A172 (cell line): ENCODE measurements at places on chromosomes 12 and 14.

DNA sequence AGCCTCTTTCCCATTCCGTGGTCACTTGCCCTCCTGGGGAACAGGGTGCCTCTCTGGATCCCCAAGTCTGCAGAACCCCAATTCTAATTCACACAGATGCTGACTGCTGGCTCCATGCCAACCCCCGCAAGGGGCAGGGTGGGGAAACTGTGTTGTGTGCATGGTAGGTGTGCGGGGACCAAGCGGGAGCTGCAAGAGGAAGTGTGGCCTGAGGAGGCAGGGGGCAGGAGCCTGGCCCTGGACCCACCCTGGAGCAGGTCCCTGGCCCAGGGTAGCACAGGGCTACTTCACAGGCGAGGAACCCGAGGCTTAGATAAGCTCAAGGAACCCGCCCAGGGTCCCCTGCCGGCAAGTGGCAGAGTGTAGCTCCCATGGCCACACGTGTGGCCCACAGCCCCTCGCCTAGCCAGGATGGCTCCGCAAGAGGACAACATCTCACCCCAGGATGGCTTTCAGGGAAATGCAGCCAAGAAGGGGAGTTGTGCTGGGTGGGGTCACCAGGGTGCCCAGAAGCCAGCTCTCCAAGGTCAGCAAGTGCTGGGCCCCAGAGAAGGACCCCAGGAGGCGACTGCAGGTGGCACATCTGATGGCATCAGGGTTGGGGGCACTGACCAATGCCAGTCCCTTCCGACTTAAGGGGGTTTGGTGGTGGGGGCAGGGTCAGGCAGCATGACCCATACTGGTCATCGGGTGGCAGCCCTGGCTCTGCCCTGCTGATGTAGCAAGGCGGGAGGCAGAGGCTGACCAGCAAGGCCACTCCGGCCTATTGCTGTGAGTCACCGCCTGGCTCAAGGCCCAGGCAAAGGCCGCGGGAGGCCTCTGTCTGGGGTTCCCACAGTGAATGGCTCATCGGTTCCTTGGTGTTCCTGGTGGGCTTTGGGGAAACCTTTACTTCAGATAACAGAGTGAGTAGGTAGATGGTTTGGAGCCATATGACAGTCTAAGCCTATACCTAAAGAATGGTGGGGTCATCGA is 37.3 kb upstream of the EML1 start:
- DNase-seq: peak; percentile 86

DNA sequence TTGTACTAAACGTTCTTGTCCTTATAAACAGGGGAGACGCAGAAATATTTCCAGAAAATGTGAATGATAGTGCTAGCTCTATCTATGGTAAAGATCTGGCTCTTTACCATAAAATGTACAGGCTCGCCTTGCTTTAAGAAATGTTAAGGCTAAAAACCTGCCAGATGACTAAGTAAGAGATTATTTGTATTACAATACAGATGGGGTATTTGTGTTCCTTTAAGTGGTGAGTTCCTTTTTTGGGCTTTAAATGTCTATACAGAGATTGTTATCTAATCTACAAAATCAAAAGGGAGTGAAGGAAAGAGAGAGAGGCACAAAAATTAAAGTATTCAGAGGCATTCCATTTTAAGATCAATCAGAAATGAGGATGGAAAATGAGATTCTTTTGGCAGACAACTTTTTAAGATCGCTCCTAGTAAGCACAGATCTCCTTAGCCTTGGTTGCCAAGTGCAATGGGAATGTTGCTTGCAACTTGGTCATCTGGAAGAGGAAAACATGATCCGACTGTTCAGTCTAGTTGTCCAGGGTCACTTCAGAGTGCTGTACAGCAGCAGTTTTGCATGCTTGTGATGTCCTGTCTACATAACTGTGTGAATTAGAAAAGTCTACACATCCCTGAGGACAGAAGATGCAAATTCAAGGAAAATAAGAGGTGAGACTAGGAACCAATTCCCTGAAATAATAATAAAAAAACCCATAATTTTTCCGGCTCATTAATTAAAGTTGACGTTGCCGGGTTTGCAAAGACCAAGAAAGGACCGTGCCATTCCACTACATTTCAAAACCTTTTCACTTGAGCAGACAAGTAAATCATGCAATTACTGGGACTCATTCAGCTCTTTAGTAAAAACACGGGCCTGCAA is 380.8 kb downstream of the EGLN3 start:
- no peak for DNase-seq

- no peak for DNase-seq
Measured at GRCh38 chr12:117009759-117010158, 89.5 kb downstream of the TESC start.

GRCh38 chr14:84535976-84536375 is 994.0 kb upstream of the FLRT2 start:
- no peak for DNase-seq

- no peak for DNase-seq
Measured at GRCh38 chr12:25833657-25834056, 124.8 kb upstream of the RASSF8 start.

- no peak for DNase-seq
Measured at GRCh38 chr12:89862511-89863445, 154.1 kb upstream of the ATP2B1 start.
